ENCODE measurements at places on chromosomes 1 and 21.

- DNase-seq, result peak; percentile 8
Measured at GRCh38 chr1:167401260-167401873, 117.0 kb downstream of the CD247 start.

GRCh38 chr1:194341587-194341986 is 1155.2 kb upstream of the B3GALT2 start:
- no peak for DNase-seq

DNA sequence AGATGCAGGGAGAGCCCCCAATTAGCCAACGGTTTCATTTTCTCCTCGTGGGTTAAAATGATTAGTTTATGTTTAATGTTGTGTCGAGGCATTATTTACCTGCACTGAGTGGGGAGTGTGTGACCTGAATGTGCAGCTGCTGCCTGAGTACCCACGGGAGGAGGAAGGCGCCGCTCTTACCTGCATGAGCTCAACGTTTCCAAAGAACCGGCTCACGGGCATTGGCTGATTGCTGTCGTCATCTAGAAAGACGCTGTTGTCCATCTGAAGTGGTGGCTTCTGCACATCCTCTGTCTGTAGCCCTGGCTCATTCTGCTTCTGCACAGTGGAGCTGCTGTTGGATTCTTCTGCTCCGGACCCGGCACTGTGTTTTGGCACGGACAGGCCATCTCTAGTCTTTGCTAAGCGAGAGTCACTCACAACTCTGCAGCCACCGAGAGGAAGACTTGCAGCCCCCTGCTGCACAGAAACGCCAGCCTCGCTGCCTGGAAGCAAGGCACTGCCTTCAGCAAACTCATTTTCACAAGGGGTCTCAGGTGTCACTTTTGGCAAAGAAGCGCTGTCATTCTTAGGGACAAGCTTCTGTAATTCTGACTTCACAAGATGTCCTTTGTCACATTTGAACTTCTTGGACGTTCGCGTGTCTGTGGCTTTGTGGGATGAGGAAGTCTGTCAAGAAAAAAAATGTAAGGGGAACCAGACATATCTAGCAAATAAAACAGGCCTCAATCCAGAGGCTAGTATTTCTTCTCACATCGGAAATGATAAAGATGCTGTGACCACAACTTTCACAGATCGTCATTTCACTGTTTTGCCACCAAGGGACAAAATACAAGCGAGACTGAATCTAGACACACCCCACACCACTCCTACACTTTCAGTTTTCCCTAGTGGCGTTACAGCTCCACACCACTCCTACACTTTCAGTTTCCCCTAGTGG is 9.4 kb downstream of the C1orf174 start:
- DNase-seq, result no peak

DNA sequence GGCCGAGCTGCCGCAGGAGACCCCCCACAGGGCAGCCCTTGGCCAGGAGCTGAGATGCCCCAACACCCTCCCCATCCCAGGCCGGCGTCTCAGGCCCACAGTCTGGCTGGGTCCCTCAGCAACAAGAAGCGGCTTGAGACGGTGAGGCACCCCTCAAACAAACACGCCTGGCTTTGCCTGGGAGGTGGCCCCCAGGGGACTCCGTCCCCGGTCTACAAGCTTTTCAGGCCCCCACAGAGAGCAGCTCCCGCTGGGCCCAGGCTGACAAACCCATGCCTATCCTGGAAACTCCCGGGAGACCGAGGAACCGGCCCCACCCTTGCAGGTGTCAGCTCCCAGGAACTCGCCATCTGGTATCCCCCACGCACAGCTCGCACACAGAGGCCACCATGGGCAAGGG is 67.0 kb downstream of the ARHGEF16 start:
- no peak for DNase-seq

DNA sequence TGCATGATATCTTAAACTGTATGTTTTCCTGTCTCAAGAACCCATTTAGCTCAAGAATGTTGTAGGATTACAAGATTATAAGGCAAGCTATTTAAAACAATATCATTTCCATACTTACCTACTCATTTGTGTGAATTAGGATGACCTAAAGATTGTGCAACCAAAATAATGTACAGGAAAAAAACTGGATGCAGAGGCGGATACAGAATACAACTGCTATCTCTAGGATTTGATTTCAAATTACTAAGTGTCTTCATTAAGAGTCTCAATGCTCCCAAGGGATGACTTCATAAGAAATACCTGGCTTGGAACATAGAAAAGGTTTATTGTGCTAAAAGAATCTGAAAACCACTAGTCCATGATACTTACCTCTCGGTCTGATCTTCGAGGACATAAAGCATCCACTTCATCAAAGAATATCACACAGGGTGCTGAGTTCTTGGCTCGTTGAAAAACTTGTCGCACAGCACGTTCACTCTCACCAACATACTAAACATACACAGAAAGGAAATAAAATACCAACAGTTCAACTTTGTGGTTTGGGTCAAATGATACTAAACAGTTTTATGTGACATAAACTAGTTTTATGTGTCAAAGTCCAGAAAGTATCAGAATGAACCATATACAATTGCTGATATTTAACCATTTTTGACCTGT is 54.9 kb downstream of the NVL start:
- no peak for DNase-seq

- no peak for DNase-seq
Measured at GRCh38 chr1:200671235-200671786, 1.6 kb upstream of the DDX59 start.

DNA sequence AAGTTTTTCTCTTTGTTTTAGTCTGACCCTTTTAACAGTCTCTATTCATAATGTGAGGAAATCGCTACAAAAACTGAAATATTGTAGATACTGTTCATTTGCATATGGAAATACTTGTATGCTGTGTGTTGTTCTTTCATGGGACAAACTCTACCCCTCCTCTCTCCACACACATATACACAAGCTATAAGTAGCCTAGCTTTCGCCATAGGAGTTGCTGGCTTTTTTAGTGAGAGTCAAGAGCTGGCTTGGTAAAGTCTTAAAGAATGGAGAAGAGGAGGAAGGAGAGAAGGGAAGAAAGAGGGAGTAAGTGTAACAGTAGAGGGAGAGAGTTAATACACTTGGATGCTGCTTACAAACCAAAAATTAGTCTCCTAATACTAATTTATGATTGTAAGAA is 115.6 kb downstream of the RABGAP1L start:
- DNase-seq, result no peak

DNA sequence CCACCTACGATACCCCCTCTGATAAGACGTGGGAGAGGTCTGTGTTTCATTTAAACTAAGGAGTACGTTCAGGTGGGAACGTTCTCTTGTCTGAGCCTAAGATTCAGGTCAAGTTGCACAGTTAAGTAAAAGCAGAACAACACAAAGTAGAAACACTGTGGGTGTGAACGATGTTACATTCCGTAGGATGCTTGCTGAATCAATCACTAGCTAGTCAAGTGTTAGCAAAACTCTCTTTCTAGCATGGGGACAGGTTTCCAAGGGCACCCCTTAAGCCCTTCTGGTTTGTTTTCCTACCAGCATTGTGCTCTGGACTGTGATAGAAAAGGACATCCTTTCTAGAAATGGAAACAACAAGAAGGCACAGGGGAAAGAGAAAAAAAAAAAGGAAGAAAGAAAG is 13.3 kb downstream of the C1orf162 start:
- no peak for DNase-seq

- no peak for DNase-seq
Measured at GRCh38 chr1:15765495-15766194, 7.0 kb downstream of the FBLIM1 start.

DNA sequence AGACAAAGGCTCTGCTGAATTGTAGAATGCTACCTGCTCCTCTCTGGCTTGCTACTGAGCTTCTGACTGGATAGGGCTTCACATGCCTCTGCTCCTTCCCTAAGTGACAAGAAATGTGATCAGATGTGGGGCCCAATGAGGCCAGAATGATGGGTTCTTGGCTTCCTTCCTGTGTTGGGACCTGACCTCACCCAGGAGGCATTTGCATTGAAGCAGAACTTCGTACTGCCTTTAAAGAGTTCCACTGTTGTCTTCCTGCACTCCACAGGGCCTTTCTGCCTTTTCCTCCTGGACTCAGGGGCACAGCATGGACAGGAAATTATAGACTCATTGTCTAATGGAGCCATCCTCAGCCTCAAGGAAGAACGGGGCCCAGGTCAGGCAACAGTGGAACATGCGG is 14.3 kb downstream of the ZNF670 start:
- no peak for DNase-seq

DNA sequence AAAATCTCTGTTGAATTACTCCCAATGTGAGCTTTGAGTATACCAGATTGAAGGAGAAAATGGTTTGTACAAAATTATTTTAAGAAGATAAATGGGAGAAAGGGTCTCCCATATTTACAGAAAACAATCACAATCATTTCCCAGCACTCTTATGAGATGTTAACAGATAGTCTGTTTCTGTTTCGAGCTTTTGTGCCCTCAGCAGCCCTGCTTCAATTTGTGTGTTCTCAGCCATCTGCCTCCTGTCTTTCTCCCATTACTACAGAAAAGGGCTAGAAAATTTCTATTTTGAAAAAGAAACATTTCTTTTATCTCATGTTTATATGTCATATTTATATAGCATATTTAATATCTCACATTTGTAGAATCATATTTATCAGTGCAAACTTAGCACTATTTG is 498.4 kb downstream of the TTLL7 start:
- no peak for DNase-seq

DNA sequence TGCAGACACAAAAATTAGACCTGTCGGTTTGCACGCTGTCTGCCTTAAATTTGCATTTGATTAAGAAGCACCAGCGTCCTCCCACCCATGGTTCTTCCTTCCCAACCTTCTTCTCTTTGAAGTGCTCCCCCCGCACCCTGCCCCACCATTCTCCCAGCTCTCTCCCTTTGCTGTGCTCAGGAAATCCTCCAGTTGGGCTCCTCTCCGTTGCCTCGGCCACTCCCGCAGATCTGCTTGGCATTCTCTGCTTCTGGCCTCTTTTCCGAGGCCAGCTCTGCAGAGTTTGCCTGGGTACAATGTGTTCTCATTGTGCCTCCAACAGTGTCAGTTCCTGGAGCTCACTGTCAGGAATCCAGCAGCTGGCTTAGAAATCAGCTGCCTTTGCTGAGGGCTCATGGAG is 126.1 kb downstream of the NAV1 start:
- no peak for DNase-seq

GRCh38 chr1:200048244-200048643 is 20.7 kb downstream of the NR5A2 start:
- DNase-seq, result no peak

GRCh38 chr1:221430152-221430960 is 311.5 kb downstream of the DUSP10 start:
- DNase-seq, result no peak

DNA sequence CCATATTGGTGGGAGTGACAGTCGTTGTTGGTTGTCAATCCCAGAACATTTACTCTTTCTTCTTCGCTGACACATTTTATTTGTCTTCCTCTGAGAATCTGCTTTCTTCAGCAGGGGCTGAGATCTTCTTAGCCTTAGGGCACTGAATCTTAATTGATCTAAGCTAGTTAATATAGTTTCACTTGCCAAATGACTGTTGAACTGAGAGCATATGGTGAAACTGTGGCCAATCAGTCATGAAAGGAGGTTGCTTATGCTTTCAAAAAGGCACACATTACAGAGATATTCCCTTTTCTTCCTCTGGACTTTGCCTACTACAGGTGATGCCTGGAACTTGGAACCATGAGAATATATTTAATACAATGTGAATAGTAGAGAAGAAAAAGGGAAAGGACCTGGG is 60.0 kb upstream of the KIAA0040 start:
- no peak for DNase-seq

GRCh38 chr1:20290624-20291597 is at the start of gene VWA5B1:
Gene VWA5B1 (plus strand): TSS chr1:20290875. CDS start chr1:20310602, 19,727 bp downstream.
- peak; percentile 51 for DNase-seq

DNA sequence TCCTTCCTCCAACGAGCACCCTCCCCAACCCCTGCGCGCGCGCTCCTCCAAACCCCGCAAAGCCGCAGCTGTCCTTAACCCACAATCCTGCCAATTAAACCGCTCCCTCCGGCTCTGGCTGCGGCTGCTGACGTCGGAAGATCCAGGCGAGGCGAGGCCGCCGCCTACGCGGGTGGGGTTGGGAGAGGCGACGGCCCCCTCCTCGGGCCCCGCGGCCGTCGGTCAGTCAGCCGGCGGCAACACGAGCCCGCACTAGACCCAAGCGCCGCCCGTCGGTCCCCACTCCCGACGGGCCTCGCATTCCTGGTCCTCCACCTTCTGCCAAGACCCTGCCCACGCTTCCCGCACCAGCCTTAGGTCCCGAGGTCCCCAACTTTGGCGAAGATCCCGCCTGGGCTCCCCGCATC is 75.4 kb downstream of the VWA5B1 start:
- DNase-seq, result peak; percentile 36

- no peak for DNase-seq
Measured at GRCh38 chr21:18403735-18404450, at the start of gene TMPRSS15. Gene TMPRSS15 (minus strand): TSS chr21:18403785. CDS start chr21:18403622, 163 bp downstream.

DNA sequence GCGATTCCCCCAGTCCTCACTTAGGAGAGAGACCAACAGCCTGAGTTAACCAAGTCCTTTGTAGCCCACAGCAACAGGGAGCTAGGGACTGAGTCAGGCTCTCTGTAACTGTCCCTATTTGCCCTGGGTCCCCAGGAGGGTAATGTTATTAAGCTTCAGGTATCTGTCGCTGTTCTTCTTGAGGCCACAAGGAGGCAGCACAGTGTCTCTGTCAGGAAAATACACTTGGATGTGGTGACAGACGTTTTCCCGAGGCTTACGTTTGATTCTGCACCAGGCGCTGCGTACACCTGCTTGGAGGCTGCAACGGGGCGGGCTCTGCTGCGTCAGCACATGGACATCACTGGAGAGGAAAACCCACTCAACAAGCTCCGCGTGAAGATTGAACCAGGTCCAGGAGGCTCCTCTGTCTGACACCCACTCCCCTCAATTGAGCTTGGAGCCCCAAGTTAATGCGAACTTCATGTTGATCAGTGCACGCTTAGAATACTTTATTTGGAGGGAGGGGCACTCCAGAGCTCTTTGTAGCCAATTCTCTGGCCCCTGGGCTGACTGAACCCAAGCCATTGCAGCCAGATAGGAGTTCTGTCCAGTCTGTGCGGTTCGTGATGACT is 10.7 kb upstream of the ELF3 start:
- DNase-seq, result no peak

DNA sequence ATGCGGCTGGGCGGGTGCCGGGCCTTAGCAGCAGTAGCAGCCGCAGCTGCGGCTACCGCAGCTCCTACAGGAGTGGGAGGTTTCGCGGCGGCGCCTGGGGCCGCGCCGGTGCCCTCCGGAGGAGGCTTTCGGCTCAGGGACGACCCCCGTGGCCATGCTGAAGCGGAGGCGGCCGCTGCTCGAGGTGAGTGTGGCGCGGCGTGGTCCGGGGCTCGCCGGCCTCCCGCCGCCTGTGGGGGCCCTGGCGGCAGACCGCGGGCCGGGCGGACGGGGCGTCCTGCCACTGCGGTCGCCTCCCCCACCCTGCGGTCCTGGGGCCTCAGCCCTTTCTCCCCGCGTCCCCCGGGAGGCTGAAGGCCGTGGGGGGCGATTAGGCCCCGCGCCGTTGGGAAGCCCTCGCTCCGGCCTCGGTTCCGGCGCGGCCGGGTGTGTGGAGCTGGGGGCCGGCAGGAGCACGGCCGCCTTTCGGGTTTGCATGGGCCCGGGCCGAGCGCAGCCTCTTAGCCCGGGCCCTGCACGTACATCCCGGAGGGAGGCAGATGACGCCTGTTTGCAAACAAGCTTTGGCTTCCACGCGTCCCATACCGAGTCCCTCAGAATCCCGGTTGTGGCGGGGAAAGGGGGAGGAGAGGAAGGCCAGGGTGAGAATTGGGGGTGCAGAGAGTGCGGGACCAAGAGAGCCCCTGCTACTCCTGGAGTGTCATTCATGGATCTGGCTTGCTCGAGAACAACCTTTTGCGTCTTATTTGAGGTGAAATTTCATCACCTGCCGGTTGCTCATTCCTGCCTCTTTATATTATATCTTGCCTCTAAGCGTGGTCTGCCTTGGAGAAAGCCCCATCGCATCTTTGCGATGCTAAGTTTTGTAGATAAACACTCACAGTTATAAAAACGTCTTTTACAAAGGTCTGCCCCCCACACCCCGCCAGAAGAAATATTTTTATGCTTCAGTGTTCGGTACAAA is 613 bp downstream of the ZFYVE9 start:
- peak; percentile 96 for DNase-seq

Measured in right kidney (tissue), 9 donors.